ENCODE measurements at places on chromosomes 5 and 9.

DNA sequence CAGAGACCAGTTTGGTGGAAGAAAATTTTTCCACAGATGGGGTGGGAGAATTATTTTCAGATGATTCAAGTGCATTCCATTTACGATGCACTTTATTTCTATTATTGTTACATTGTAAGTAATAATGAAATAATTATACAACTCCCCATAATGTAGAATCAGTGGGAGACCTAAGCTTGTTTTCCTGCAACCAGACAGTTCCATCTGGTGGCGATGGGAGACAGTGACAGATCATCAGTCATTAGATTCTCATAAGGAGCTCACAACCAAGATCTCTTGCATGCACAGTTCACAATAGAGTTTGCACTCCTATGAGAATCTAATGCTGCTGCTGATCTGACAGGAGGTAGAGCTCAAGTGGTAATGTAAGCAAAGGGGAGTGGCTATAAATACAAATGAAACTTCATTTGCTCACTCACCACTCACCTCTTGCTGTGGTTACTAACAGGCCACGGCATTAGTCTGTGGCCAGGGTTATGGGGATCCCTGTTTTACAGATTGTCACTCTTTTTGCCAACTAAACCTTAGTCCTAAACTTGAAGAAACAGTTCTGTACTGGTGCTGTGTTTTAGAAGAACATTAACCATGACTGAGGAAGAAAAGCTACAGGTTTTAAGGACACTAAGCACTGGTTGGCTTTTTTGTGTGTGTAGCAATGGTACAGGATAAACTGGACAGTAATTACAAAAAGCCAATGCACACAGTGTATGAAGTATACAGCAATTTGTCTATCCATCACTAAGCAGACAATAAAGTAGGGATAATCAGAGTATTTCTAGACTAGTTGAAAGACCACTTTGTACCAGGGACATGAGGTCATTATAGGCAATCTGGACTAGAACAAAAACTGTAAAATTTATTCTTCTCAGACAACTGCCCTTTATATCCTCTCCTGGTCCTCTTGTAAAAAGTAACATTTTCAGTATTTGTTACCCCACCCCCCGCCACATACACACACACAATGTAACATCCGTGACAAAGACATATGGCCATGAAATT, 9.9 kb downstream of the TMEM232 start:
- no peak for DNase-seq

DNA sequence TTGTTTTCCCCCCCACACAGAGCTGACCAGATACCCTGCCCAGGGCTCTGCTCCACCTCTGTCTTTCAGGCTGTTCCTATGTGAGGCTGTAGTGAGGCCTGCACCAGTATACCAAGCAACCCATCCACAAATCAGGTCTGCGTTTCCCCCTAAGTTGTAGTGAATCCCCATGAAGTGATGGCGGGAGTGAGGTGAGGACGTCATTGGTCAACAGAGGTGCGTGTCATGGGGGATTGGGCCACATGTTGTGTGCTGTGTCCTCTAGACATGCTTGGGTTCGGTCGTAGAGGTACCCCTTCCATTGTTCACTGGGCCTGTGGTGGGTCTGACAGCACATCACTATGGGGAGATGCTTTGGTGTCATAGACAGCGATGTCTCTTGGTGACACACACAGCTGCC, 184.6 kb downstream of the CACNA1B start:
- no peak for DNase-seq

GRCh38 chr5:7676455-7676854, 174.5 kb downstream of the CFAP90 start:
- no peak for DNase-seq

- DNase-seq: no peak
These were observed 13.6 kb downstream of the C9orf57 start for GRCh38 chr9:72046630-72047456.

DNA sequence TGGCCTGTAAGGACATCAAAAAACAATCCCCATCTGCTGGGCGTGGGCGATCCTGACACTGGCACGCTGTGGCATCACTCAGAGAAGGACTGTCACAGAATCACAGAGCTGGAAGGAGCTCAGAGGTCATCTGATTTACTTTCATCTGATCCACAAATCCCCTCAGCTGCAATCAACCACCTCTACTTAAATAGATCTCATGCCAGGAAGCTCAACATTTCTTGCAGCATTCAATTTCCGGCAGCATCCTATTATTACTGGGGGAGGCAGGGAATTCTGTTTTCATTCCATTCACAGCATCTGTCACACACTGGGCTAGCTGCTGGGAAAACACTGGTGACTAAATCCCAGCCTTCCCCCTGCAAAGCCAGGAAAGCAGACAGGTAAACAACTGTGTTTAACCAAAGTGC, 38.3 kb downstream of the RETREG1 start:
- DNase-seq: no peak

DNA sequence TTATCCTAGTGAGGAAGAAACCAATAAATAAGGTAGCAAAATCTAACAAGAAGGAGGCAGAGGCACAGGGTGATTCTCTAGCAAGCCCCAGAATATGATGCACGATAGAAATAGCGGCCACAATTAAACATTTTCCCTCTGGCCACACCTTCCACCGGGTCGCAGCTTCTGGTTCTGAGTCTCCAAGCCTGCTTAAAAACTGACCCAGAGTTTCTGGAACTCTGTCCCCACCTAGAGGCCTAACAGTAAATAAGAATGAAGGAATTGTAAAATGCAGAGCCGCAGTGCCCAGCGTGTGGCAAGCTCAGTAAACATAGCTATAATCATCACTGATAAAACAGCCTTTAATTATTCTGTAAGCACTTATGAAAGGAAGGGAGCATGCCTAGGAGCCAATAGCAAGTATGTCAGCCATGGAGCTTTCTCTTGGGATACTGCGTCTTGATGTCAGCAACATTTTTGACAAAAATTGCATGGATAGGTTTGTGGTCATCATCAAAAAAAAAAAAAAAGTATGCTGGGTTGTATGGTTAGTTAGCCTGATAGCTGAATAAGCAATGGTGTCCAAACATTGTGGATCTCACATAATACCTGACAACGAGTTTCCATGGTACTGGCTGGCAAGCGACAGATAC, 465.5 kb downstream of the DNAH5 start:
- DNase-seq: no peak

DNA sequence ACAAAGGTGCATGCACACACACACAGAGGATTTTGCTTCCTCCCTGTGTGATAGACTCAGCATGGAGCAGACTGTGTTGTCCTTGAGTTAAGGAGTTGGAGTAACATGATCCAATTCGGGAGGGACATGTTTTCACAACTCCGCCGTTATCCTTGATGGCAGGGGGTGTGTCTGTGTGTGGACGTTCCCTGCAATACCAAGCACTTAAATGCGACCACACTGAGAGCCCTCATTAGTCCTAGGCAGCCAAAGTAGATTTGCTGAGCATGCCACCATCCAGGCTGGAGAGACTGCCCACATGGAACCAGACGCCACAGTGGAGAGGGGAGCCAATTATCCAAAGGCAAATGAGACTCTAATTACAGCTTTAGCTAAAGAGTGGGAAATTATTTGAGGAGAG, 140.1 kb downstream of the DOCK2 start:
- DNase-seq: no peak

DNA sequence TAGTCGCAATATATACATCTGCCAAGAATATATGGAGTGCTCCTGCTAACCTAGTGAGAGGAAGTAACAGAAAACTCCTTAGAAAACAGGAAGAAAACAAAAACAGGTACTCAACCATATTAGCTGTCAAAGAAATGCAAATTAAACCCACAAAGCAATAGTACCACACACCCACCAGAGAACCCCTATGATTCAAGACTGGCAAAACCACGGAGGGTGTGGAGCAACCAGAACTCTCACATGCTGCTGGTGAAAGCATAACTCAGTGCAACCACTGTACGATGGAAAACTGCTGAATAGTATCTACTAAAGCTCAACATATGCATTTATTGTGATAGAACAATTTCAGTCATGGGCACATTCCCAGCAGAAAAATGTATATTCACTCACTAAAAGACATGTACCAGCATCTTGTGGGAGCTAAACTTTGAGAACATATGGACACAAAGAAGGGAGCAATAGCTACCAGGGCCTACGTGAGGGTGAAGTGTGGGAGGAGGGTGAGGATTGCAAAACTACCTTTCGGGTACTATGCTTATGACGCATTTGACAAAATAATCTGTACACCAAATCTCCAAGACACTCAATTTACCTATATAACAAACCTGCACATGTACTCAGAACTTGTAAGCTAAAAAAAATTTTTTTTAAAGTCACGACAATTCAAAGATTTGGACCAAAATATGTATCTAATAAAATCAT, 34.0 kb downstream of the PTPN3 start:
- DNase-seq: peak; percentile 29

DNA sequence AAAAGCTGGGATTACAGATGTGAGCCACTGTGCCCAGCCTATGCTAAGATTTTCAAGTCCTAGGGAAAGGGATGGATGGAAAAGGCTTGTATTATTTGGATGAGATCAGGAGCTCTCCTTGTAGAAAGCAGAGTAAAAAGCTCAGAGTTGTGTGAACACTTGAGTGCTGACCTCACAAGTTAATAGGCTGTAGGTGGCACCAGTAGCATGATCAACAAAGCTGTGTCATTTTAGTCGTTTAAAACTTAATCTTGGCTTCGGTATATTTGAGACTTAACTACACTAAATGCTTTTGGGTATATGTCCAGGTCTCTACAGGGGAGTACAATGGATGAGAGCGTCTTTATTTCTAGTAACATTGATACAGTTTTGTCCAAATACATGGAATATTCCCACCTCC, 264.2 kb downstream of the TMEM38B start:
- no peak for DNase-seq

GRCh38 chr5:78056901-78057514, 237.5 kb downstream of the AP3B1 start:
- no peak for DNase-seq

DNA sequence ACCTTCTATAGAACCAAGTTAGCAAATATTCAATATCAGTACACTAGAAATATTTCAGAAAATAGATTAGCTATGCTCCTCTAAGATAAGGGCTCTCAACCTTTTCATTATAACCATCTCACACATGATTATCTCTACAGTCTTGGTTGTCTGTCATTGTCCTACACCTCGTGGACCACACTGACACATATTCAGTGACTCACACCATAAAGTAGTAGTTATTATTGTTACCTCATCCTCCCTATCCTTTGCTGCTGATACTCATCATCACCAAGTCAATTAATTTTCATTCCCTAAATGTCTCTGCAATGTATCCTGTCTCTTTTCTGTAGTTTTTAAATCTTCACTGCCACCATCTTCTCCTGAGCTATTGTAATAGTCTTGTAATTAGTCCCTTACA, 1309.2 kb upstream of the C9orf72 start:
- DNase-seq: no peak

- DNase-seq: no peak
These were observed 18.5 kb upstream of the GAS1 start for GRCh38 chr9:86965636-86966395.

- DNase-seq: no peak
These were observed 11.7 kb downstream of the SH3PXD2B start for GRCh38 chr5:172442592-172442991.

DNA sequence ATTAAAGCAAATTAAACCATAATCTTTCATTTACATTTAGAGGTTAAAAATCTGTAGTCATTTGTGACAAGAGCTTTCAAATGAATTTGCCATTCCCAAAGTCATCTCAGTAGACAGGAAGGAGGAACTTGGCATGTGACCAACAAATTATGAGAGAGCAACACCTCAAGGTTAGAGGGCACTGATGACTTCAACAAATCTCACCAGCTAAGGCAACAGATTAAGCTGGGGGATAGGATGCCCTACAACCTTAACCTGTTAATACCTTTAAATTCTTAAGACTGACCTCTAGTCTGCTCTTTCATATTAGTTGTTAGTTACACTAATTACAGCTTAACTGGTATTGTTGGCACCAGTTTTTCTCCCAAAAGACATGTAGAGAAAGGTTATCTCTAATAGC, 18.4 kb downstream of the POU5F2 start:
- DNase-seq: no peak

- DNase-seq: no peak
These were observed 14.8 kb upstream of the MATR3 start for GRCh38 chr5:139278540-139279274.

DNA sequence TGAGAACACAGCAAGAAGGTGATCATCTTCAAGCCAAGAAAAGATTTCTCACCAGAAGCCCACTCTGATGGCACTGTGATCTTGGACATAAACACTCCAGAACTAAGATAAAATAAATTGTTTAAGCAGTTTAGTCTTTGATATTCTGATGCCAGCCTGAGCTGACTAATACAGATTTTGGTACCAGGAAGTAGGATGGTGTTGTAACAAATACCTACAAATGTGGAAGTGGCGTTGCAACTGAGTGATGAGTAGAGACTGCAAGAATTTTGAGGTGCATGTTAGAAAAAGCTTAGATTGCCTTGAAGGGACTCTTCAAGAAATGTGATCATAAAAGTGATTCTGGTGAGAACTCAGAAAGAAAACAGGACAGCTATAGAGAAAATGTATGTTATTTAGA, 592.4 kb upstream of the DAB2 start:
- no peak for DNase-seq

GRCh38 chr5:6902597-6902996, 189.4 kb downstream of the TENT4A start:
- DNase-seq: no peak

DNA sequence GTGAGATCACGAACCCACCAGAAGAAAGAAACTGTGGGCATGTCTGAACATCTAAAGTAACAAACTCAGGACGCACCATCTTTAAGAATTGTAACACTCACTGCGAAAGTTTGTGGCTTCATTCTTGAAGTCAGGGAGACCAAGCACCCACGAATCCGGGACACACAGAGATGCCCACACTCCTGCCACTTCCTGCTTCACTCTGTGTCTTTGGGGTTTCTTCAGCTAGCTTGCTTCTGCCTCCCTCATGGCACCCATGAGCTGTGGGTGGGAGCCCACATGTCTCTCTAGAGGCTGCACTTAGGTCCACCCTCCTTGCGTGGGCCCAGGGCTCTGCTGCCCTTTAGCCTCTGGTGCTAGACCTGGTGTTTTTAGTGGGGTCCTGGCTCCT, 61.2 kb upstream of the CNOT6 start:
- no peak for DNase-seq

DNA sequence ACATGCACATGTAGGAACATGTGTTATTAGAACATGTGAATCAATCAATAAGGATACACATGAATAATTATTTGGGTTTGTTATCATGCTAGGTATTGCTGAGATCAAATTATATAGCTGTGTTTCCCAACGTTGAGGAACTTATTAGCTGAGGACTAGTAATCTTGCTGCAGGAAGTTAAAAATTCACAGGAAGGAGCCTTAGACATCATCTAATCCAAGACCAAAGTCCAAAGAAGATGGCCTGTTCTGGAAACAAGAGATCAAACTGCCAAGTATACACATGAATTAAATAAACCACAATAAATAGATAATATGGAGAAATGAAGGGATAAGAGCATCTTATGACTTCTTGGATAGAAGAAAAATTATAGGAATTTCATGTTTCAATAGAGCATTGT, 19.9 kb downstream of the POU5F2 start:
- DNase-seq: no peak

- DNase-seq: no peak
These were observed 15.0 kb downstream of the PRR16 start for GRCh38 chr5:120479066-120479465.

- no peak for DNase-seq
These were observed 31.8 kb upstream of the LMX1B start for GRCh38 chr9:126581893-126582292.

Data from activated T-helper 1 cell treated with anti-CD3 and anti-CD28 coated beads, Interleukin-12 subunit alpha, Interleukin-12 subunit beta, Interleukin-2, Interleukin-4 antibody, amounts not matched to agents 30 ng/mL and 10 ng/mL and 1 ng/mL, durations not matched to agents 14 hours and 24 hours and 36 hours (primary cell).